AG09309 (cell line): ENCODE measurements at places on chromosomes 13 and 19.

GRCh38 chr13:51440381-51440780 is 12.5 kb downstream of the INTS6 start:
- DNase-seq, result no peak

DNA sequence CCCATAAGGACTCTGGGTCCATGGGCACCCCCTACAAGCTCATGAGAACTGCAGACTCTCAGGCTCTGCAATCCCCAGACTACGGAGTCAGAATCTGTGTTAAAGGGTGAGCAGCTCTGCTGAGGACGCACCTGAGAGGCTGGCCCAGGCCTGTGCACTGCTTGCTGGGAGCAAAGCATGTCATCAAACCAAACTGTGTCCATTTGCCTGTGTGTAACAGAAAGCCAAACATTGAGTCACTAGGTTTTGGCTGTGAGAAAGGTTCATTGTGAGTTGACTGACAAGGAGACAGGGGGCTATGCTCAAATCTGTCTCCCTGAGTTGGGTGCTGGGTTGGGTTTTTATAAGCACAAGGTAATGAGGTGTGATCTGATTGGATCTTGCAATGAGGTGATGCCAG is 22.1 kb upstream of the MTIF3 start:
- DNase-seq, result no peak

- DNase-seq, result no peak
These were observed 20.0 kb downstream of the CPAMD8 start for GRCh38 chr19:17006579-17006978.

- no peak for DNase-seq
These were observed 929.0 kb downstream of the SLITRK6 start for GRCh38 chr13:84870190-84870589.

- no peak for DNase-seq
These were observed 63.2 kb downstream of the CCDC70 start for GRCh38 chr13:51924756-51925544.

- no peak for DNase-seq
These were observed 687.1 kb upstream of the SLITRK1 start for GRCh38 chr13:84569366-84569765.

- no peak for DNase-seq
These were observed 45.9 kb upstream of the AMER2 start for GRCh38 chr13:25218019-25218418.

DNA sequence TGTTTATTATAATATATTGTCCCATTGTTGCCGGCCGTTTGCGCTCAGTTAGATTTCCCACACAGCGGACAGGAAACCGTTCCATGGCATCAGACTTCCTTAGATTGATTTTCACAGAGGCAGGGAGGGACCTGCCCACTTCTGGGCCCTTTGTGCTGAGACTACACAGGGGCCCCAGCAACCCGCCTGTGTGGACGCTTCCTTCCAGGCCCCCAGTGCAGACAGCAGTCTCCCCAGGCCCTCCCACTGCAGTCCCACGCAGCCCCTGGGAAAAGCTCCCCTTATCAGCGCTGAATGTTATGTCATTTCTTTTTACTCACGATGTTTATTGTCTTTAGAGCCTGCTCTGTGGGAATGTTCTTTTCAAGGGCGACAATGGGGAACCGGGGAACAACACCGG is 351.7 kb upstream of the ARGLU1 start:
- no peak for DNase-seq

DNA sequence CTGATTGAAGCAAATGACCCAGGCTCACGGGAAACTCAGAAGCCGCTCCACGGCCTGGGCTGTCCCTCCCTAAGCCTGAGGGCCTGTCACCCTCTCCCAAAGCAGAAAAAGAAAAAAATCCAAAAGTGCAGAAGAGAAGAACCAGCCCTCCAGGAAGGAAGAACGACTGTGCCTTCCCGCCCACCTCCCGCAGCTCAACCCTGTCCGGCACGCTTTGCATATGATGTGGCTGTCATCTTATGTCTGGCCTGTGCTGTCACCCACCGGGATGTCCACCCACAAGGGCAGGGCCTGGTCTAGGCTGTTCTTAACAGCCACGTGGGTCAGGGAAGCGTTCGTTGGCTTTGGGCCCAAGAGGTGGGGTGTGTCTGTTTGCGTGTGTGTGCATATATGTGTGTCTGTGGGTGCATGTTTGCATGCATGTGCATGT is 13.7 kb downstream of the ZBTB7A start:
- no peak for DNase-seq

DNA sequence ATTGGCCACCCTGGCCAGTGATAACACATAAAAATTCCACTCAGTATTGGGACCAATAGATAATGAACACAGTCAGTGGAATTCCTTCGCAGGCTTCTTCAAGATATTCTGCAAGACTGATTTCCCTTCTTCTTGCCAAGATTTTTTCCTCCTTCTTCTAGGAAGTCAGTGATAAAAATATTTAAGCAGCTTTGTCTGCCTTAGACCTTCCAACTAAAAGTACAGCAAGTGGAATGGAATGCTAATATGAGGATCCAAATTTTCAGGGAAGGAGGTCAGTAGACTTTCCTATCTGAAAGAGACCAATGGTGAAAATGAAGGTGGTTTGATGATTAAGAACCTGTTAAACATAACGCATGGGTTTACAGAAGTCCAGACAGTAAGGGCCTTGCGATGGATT is 9.6 kb downstream of the STARD13 start:
- DNase-seq, result no peak

- DNase-seq, result no peak
These were observed 309.3 kb upstream of the HTR2A start for GRCh38 chr13:47206111-47206510.

DNA sequence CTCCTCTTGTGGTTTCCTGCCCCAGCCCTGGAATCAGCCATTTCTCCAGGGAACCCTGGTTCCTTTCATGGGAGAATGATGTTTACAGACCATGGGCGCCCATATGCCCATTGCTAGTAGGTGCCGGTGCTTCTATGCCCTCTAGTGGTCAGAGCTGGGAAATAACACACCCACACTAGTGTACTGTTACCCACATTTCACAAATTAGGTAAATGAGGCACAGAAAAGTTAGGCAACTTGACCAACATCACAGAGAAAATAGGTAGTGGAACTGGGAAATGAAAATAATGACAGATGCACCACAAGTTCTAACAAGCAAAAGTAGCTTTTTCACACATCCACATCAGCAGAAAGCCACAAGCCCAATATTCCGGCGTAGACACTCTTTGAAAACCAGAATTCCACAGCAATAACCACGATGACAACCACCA is 1.3 kb upstream of the CEACAM3 start:
- DNase-seq, result no peak

DNA sequence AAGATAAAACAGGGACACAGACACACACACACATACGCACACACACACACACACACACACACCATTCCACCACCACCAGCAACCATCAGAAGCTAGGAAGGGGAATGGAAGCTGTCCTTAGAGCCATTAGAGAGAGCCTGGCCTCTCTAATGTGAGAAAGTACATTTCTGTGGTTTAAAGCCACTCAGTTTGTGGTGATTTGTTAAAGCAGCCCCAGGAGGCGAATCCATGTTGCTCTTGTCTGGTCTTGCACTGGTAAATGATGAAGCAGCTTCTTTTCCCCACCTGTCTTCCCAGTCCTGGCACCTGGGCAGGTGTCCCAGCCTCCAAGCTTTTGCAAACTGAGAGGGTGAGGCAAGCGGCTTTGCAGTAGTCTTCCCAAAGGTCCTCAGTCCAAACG is 118.9 kb upstream of the KL start:
- no peak for DNase-seq

DNA sequence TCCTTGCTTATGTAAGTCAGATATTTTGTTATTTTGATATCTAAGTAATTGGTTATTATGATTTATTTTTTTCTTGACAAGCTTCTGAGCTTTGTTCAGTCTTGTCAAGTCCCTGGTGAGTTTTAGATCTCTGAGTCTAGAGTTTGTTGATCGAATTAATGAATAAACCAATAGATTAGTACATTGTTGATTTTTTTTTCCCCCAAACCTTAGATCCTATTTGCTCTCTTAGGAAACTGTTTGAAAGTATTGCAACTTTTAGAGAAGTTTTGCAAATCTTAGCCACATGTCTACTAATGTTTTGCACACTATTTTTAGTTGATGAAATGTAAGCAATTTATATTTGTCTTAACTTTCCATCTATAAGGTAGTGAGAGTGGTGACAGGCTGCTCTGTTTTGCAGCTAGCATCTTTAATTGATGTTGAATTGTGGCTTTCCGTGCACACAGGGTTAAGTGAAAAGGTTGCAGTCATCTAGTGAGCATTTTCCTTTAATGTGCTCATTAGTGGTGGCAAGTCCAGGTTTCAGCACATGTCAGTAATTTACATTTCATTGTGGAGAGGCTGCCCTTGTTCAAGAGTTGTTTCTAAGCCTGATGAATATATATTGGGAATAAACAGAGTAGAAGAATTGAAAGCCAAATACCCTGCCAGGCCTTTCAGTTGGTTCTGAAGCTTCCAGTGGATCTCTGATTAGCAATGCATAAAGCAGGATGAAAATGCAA is 86.3 kb downstream of the PCCA start:
- DNase-seq, result no peak

GRCh38 chr13:54424344-54424743 is 1395.7 kb downstream of the OLFM4 start:
- no peak for DNase-seq

DNA sequence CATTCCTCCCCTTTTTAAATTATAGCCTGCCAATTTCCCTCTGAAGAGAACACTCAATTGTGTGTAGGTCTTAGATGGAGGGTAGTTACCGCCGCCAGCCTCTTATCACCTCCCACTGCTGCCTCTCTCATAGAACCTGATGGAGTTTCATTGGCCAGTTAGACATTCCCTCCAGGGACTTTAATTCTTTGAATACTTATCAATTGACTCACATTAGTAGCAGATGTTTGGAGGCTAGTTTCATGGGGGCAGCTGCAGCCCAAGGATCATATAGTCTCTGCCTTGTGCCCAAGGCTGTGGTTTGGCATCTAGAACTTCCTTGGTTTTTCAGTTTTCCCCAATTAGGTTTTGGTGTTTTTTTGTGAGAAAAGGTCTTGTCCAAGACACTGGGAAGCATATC is 318.9 kb upstream of the HTR2A start:
- DNase-seq, result peak; percentile 63

DNA sequence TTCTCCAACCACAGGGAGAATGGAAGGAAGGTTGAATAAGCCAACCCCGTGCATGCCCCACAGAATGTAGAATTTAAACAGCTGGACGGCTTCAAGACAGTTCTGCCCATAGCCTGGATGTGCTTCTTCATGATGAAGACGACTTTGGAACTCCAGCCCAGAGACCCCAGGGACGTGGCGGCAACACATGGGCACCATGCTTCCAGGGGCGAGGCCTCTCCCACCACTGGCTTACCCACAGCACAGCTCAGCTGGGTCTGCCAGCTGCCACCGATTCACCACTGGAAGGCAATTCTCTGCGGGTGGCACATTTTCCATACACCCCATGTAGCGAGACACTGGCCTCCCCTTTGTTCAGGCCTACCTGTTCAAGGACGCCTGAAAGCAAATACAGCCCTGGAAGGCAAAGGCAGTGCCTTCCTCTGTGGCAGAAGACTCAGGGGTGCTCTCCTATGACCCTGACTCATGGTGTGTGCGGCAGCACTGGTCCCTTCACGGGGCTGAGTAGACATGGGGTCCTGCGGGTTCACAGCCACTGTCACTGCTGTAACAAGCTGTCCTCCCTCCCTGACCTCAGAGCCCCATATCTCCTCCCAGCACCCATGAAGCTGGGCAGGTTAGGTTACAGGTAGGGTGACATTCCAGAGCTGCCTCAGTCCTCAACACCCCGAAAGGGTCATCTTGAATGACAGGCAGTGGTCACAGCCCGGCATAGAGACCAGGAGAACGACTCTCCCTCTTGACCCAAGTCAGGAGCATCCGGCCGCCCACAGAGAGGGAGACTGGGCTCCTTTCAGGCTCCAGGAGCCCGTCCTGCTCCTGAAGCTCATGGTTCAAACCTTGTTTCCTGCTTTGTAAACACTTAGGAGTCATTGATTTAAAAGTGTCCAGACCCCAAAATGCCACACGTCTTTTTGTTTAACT is 72.7 kb downstream of the SPACA7 start:
- no peak for DNase-seq

DNA sequence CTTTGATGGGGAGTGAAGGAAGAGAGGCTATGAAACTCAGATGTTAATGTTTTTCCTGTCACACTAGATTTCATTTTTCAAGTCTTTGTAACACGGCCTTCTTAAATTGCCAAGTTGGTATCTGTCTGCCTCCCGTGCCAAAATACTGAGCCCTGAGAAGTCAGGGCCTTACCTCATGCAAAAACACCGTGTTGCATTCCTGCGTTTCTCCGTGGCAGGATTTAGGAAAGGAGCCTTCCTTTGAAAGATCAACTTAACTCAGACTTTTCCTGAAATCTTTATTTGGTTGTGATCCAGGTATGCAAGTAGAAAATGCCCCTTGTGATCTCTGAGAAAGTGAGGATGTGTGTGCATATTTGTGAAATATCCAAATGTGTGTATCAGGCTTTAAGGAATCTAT is 1291.0 kb upstream of the SLC10A2 start:
- DNase-seq, result no peak

DNA sequence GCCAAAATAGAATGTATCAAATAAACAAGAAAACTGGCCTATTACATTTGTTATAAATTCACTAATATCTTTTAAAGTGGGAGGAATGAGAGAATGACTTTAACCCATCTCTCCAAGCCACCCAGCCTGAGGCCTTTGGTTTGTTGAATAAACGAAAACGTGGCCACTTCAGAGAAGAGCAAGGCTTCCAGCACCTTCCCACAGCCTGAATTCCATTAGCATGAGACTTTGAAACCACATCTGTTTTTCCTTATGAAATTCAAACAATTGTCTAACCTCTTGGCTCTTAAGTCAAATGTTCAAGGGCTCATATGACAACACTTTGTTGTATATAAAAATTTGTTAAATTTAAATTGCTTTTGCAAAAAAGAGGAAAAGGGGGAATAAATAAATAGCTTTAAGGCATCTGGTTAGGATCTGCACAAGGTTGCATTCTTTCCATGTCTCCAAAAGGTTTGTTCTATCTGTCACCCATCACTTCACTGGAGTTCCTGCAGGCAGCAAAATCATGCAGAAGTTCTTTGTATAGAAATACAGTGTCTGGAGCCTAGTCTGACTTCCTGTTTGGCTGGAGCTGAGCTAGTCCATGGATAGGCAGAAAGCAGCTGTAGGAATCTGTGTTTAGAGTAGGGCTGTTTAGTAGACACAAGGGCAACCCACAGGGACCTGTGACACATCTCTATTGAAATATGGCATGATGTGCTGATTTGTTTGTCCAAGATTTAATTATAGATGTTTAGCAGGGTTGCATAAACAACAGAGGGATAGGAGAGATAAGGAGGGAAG is 502.3 kb downstream of the KCTD12 start:
- DNase-seq, result peak; percentile 57

DNA sequence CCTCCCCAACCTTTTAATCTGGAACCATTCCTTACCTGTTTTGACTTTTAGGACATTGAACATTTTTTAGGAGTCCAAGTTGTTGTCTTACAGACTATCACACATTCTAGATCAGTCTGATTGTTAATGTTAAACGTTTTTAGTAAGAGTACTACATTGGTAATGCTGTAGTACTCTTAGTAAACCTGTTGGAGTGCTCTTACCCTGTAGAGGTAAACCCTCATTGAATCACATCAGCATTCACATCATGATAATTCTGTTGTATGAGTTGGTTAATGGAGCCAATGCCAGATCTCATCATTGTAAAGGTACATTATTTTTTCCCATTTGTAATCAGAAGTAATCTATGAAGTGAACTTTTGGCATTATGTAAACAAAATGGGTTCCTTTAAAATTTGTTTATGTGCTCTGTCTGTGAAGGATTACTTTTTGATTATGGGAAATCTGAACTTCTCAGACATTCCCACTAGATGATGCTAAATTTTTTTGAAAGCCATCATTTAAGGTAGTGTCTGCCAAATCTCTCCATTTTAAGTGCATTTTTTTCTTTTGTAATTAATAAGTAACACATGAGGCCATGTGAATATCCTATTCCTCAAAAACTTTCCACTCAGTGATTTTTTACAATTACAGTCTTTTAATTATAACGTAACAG is 55.2 kb downstream of the VWA8 start:
- DNase-seq, result no peak
